Endothelial cell (in vitro differentiated cells): ENCODE measurements at places on chromosomes 16 and 17. TPM values are rescaled to one million over a fixed set of nuclear protein-coding genes. Genes with fewer than 3 reads are reported as not detected.

Gene LLGL2
- total RNA-seq: 34.4 TPM

Gene CPSF4L
- not detected for total RNA-seq

Gene COPZ2
- total RNA-seq: not detected

Gene CDH3
- 3.2 TPM for total RNA-seq

Gene MT1M
- not detected for total RNA-seq

Gene OR3A3
- total RNA-seq: not detected

Gene FBXL19
- 117 TPM for total RNA-seq

Gene C17orf100
- total RNA-seq: 3.8 TPM

Gene ACSM2B
- total RNA-seq: not detected

Gene METRNL
- 5.3 TPM for total RNA-seq

Gene B3GNT9
- total RNA-seq: 1.5 TPM

GRCh38 chr16:2598723-2599122, 60.9 kb downstream of the PDPK1 start:
- no peak for DNase-seq

DNA sequence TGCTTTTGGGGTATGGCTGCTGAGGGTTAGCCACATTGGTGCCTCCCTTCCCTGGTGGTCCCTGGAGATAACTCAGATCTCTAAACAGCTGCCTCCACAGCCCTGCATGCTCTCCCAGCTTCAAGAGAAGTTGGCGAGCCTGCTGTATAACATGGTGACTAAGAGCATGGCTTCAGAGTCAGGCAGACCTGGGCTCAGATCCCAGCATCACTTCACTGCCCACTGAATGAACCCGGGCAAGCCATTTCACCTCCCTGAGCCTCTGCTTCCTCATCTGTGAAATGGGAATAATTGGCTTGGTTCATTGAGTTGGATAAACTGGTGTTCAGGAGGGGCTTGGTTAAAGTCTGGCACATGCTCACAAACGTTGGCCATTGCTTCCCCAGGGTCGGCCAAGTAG, 16.6 kb downstream of the KIF1C start:
- no peak for DNase-seq

GRCh38 chr17:80101946-80102663, 724 bp downstream of the GAA start:
- no peak for DNase-seq

DNA sequence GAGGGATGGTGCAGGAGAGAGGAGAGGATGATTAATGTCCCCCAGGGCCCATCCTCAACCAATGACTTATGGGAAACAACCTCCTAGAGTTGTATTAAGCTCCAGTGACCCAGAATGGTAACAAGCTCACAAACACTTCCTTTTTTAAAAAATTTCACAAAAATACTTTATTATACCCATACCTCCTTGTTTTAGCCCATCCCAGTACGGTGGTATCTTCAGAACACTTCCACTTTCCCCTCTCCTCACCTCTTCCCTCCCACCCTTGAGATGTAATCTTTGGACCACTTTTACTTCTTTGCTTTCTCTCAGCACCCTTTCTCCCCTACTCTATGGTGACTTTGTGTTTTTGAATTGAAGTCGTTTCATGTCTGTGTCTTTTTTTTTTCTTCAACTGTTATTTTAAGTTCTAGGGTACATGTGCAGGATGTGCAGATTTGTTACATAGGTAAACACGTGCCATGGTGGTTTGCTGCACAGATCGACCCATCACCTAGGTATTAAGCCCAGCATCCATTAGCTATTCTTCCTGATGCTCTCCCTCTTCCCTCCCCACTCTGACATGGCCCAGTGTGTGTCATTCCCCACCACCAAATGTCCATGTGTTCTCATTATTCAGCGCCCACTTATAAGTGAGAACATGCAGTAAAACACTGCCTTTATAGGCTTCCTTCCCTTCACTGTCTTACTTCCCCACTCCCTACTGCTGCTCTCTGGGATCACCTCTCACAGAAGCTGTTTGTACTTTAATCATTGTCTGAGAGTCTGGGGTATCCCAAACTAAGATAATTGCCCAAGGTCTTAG, 124.5 kb downstream of the PRKCB start:
- no peak for DNase-seq

DNA sequence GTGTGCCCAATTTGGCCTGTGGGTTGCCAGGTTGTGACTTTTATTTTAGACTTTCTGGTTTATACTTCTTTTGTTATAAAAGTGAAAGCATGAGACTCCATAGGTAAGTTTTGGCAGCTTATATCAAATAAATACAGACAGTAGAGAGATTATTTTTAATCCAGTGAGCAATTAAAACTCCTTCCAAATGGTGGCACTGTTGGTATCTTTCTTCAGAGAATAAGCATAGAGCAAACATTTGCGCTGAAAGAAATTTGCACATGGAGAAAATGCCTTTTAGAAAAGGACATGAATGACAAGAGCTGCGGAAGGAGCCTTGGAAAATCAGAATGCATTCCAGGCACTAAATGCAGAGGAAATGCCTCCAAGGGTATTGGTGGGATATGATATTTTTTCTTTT, 46.1 kb upstream of the DNAJA2 start:
- no peak for DNase-seq

GRCh38 chr16:57679767-57680482, 11.8 kb downstream of the ADGRG3 start:
- DNase-seq: no peak

GRCh38 chr16:14658063-14658462, 25.3 kb downstream of the BFAR start:
- no peak for DNase-seq

GRCh38 chr17:42407289-42407836, 15.7 kb downstream of the CAVIN1 start:
- peak; percentile 71 for DNase-seq

DNA sequence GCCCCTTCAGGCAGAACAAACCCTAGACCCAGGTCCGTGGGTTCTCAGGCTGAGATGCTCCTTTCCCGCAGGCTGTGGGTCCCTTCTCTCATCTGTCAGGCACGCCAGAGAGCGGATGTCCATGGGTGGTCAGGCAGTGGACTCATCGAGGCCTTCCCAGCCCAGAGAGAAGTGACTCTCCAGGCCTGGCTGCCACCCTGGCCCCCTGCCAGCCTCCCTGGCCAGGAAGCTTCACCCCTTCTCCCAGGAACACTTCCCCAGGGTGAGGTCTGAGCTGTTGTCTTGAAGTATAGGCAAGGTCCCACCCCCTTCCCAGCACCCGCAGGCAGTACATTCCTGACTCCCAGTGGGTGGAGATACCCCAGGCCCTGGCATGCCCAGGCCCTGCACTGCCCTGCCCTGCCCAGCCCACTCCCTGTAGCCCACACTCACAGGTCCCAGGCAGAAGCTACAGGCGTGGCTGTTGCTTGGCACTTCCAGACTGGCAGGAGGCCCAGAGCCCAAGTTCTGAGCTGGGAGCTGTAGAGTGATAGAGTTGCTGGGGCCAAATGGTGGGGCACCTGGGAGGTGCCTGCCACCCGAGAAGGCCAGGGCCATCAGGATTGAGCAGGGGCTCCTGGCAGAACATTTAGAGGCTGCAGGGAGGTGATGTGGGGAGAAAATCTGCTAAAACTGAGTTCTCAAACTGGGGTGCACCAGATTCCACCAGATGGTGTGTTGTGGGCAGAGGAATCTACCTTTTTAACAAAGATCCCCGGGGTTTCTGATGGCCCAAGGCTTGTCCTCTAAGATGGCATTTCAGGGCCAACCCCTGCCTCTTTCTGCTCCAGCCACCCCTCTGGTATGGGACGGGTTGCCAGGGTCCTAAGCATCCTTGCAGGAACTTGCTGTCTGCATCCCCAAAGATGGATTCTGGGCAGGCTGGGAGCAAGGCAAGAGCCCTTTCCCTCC, 6.7 kb downstream of the ITGA3 start:
- no peak for DNase-seq

GRCh38 chr16:72202014-72202413, 30.1 kb upstream of the PMFBP1 start:
- DNase-seq: no peak

- no peak for DNase-seq
Measured at GRCh38 chr16:12062343-12063003, 85.9 kb downstream of the SNX29 start.

GRCh38 chr16:62870554-62870953, 834.3 kb upstream of the CDH8 start:
- DNase-seq: no peak

- no peak for DNase-seq
Measured at GRCh38 chr16:88064011-88064888, 113.0 kb downstream of the BANP start.

DNA sequence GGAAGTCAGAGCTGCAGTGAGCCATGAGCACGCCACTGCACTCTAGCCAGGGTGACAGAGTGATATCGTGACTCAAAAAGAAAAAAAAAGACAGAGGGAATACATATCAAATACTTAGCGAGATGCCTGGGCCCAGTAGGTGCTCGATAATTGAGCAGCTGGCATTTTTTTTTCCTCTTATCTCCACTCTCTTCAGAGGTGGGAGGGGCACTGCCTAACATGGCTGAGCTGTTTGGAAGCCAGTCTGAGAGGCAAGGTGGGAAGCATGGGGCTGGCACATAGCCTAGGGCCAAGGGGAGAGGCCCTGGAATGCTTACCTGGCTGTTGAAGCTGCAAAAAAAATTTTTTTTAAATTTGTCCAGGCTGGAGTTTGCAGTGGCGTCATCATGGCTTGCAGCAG, 38.4 kb downstream of the HIC1 start:
- no peak for DNase-seq

DNA sequence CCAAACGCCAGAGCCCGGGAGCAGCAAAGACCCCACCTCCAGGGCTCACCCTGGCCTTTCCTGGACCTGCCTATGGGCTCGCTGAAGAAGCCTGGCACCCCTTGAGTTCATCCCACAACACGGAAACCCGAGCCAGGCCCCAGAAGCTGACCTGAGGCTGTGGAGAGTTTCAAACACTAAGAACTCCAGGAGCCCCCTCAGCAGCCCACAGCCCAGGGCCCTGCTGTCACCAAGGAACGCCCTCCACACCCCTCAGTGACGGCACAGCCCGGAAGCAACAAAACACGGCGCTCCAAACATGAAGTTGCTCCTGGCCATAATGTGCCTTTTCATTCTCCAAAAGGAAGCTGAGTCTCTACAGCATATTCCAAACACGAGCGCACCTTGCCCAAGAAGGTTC, 9.2 kb downstream of the SLC38A10 start:
- no peak for DNase-seq

GRCh38 chr17:61770043-61770442, 93.3 kb downstream of the BRIP1 start:
- DNase-seq: no peak

- no peak for DNase-seq
Measured at GRCh38 chr17:76432004-76432403, 20.9 kb downstream of the UBE2O start.

DNA sequence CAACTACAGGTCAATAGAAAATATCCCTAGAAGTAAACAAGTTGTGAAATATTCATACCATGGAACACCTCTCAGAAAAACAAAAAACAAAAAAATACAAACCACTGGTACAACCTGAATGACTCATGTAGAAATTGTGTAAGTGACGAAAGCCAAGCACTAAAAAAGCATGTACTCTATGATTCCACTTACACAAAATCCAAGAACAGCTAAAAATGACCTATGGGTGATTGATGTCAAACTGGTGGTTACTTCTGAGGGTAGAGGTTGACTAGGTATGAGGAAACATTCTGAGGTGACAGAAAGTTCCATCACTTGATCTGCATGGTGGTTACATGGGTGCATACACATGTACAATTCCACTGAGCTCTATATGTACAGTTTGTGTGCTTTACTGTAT, 31.1 kb downstream of the DHRS7C start:
- no peak for DNase-seq

DNA sequence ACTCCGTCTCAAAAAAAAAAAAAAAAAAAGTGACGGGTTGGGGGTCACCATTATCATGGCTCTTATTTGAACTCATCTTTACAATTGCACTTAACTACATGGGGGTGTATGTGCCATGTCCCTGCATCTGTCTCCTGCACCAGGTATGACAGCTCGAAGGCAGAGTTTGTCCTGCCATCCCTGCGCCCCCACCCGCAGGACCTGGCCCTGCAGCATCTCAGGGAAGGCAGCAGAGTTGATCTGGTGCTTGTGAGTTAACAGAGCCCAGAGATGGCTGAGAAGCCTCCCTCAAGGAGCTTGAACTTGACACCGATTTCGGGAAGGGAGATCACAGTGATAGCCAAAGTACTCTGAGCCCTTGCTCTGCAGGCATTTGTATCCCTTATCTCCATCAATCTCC, 44.8 kb downstream of the C16orf82 start:
- DNase-seq: no peak

DNA sequence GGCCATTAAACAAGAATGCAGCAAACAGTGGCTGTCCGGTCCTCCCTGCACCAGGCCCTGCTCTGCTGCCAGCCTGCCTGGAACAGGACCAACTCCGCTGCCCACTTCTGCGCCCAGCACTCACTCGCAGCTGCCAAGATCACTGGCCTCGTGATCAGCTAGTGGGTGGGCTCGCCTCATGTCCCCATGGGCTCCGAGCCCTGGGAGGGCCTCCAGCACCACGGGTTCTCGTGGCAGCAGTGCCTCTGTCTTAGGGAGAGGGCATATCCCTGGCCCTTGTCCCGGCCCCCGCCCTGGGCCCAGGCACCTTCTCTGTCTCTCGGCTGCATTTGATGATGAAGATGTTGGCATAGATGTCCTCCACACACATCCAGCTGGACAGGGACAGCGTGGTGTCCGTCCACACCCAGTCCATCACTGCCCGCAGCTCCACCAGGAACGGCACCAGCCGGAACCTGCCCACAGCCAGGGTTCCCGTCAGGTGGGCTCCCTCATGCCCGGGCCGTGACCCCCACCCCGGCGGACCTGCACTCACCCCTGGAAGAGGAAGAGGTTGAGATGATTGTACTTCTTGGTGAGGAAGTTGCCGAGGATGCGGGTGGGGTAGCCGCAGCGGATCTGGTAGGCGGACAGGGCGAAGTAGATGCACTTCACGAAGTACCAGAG, 13.1 kb downstream of the CTU2 start:
- no peak for DNase-seq

- no peak for DNase-seq
Measured at GRCh38 chr16:56990407-56991286, 1.3 kb downstream of the NLRC5 start.

GRCh38 chr16:57775661-57776469, 26.4 kb downstream of the KIFC3 start:
- DNase-seq: peak; percentile 82
